Hematopoietic multipotent progenitor cell treated with erythropoietin and hydrocortisone succinate and interleukin-3 and kit ligand, for 8 days (in vitro differentiated cells): ENCODE measurements at places on chromosomes 13 and 19.

DNA sequence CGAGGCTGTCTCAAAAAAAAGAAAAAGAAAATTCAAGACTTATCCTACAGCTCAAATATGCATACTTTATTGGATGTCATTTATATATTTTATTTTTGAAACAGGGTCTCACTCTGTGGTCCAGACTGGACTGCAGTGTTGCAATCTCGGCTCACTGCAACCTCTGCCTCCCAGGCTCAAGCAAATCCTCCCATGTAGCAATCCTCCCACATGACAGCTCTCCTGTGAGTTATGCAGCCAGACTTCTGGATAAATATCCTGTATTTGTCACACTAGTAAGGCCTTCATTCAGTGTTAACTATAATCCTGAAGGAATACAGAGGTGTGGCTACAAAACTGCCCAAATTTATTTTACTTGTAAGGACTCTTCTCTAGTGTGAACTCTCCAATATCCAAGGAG lies 7.2 kb downstream of the ZNF552 start:
- DNase-seq = no peak

- no peak for DNase-seq
Measured at GRCh38 chr19:2053601-2054389, 2.8 kb upstream of the MKNK2 start.

GRCh38 chr13:27631665-27632064 lies 10.0 kb downstream of the POLR1D start:
- no peak for DNase-seq

- no peak for DNase-seq
Measured at GRCh38 chr13:42539670-42540069, 34.3 kb upstream of the TNFSF11 start.

DNA sequence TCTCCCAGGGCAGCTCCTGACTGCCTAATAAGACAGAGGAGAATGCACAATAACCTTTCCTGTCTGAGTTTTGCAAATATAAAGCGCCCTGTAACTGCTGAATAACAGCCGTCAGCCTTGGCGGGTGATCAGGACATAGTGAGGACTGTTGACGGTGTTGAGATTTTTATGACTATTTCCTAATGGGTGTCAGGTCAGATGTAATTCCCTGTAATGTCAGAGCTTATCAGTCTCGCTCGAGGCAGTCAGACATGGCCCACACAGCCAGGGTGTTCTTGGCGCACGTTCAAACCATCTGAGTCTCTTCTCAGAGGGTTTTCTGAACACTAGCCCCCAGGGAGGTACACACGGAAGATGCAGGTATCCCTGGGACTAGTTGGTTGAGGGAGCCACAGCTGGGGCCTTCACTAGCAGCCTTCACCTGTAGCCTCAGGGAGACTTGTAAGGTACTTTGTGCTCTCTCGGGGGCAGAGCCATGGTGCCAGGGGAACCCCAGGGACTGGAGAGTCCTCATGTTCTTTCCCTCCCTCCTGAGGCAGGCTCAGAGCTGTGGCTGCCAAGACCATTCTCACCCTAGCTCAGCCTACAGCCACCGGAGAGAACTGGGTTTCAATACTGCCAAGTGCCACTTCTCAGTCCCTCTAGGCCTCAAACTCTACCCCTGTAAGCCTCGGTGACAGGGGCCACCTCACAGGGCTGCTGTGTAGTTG lies 213.1 kb downstream of the UQCRFS1 start:
- no peak for DNase-seq

DNA sequence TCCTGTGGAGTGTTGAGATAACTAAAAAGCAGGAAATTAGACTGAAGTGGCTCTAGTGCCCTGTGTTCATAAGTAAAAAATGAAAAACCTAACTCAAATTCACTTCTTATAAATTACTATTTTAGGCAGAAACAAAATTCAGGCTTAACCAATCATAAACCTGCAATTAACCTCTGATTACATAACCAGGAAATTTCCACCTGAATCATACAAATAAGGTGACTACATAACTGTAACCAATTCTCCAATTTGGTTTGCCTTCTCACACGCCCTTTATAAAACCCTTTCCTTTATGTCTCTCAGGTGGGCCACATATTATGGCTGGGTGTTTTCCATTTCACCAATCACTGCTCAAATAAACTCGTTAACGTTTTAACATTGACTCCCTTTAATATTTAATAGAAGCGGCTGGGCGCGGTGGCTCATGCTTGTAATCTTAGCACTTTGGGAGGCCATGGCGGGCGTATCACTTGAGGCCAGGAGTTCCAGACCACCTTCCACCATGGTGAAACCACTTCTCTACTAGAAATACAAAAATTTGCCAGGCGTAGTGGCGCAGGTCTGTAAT lies 22.9 kb upstream of the ZNF724 start:
- DNase-seq = peak; percentile 42

DNA sequence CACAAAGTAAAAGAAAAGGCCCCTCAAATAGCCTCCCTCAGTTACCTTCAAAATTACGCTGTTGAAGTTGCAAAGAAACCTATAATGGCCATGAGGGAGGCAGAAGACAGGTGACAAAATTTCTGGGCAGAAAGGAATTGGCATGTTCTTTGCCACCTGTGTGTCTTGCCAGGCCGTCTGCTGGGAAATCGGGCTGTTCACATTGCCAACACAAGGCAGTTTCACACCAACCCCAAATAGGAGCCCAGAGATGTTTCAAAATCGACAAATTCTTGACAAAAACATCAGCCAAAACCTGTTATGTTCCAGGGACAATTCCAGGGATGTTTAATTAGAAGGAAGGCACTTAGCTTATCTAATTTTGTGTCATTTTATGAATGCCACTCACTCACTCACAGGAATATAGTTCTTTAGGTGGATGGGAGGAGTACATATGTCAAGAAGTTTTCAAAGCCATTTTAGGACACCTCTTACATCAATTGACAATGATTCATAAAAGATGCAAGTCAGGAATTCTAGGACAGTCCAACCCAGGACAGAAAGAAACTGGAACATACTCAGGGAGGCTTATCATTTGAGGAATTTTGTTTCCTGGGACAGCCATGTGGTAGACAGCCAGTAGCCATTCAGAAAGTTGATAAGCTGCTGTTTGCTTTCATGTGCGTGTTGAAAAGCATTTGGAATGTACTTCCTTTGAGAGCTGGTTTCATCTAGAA lies 164.5 kb downstream of the RGCC start:
- no peak for DNase-seq

DNA sequence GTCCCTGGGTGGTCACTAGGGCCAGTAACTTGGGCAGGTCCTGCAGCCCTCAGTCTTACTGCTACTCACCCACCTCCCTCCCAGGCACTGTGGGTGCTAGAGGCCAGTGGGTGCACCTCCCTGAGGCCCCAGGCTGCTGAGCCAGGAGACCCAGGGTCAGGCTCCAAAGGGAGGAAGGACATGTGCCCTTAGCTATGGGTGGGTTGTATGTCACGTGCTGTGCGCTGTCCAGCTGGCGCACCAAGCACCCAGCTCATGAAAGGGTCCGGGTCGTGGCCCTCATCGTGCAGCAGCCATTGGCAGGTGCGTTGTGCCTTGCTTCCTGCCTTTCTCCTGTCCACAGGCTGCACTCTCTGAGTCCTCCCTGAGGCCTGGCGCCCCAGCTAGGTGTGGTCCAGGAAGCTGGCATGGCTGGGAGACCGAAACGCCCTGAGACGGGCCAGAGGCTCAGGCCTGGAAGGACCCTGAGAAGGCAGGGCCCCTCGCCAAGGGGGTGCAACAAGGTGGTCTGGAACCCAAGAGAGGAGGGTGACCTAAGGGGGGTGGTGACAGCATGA lies 47.0 kb upstream of the KCTD15 start:
- DNase-seq = no peak
